Activated CD4-positive, alpha-beta memory T cell treated with anti-CD3 and anti-CD28 coated beads, Interleukin-2, amount 10 ng/mL, durations not matched to agents 7 days and 5 days (primary cell): ENCODE measurements at places on chromosomes 13 and 19. TPM values are rescaled to one million over a fixed set of nuclear protein-coding genes. Genes with fewer than 3 reads are reported as not detected.

Gene ZNF534
- not detected for total RNA-seq

Gene KLK14
- not detected for total RNA-seq

Gene FUT1
- total RNA-seq: 0.45 TPM

Gene ANGPTL8
- total RNA-seq: not detected

Gene ZFR2
- 0.28 TPM for total RNA-seq

Gene SOX21
- not detected for total RNA-seq

Gene PRODH2
- total RNA-seq: not detected

Gene EFNB2
- total RNA-seq: 0.13 TPM

- DNase-seq: no peak
Observed at GRCh38 chr13:59303433-59303832, 860.3 kb downstream of the DIAPH3 start.

DNA sequence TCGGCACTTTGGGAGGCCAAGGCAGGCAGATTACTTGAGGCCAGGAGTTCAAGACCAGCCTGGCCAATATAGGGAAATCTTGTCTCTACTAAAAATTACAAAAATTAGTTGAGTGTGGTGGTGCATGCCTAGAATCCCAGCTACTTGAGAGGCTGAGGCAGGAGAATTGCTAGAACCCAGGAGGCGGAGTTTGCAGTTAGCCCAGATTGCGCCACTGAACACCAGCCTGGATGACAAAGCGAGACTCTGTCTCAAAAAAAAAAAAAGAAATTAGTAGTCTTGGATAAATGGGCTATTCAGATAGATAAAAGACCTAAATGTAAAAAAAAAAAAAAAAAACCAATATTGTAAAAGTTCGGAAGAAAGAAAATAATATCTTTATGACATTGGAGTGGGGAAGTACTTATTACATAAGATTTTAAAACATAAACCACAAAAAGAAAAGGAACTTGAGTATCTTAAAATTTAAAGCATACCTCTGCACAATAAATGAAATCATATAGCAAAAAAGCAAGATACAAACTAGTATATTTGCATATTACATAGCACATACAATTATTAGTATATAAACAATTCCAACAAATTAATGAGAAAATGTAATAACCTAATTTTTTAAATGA is 26.7 kb upstream of the RNASEH2B start:
- DNase-seq: no peak

GRCh38 chr13:70253834-70254233 is 145.6 kb upstream of the KLHL1 start:
- no peak for DNase-seq

DNA sequence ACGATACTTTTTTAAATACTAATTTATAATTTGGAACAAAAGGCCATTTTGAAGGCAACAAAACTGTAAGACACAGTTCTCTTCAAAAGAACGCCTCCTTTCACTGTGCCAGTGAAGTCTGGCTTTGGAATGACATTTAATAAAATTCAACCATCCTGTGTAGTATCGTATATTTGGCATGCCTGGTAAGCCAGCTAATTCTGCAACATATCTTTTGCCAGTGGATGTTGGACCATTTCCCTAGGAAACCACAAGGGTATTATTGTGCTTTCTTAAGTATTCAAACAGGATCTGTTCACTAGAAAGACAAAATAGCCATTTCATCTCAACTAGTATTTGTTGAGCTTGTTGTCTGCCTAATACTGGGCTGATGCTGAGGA is 111.6 kb downstream of the RGCC start:
- DNase-seq: no peak

GRCh38 chr19:49814010-49814409 is 918 bp upstream of the FUZ start:
- no peak for DNase-seq

- DNase-seq: no peak
Observed at GRCh38 chr19:2443116-2443784, 13.5 kb downstream of the LMNB2 start.

GRCh38 chr13:24032252-24032651 is 128.3 kb upstream of the SPATA13 start:
- DNase-seq: no peak

DNA sequence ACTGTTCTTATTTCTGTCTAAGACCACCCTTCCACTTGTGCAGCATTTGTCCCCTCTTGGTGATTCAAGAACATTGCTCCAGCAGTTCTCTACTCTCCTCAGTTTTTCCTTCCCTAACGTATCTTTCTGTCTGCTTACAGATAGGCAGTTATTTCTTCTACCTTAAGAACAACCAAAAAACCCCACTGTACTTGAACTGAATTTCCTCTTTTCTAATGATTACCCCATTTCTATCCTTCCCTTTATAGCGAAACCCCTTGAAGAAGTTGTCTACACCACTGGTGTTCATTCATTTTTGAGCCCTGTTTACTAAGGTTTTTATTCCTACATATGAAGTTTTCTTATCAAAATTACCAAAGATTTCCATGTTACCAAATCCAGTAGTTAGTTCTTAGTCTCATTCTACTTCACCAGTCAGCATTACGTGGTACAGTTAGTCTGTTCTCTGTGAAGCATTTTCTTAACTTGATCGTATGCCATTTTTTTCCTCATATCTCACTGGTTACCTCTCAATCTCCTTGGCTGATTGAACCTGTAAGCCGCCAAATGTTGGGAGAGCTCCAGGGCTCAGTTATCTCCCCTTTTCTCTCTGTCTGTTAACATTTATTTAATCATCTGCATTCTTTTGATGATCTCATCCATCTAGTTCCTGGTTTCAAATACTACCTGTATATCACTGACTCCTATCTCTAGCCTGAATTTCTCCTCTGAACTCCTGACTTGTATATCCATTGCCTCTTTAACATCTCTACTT is 9.0 kb downstream of the LSM14A start:
- DNase-seq: no peak

GRCh38 chr13:46171217-46171616 is 10.8 kb downstream of the LCP1 start:
- DNase-seq: no peak

DNA sequence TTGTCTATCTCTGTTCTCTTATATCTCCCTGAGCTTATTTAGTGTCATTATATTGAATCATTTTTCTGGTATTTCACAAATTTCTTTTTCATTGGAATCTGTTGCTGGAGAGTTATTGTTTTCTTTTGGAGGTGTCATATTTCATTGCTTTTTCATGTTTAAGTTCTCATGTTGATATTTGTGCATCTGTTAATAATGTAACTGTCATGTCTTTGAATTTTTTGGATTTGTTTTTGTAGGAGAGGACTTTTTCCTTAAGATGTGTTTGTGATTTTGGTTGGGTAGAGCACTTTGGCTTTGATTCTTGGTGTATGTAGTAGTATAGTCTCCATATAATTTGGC is 64.0 kb downstream of the DNAJC3 start:
- no peak for DNase-seq

DNA sequence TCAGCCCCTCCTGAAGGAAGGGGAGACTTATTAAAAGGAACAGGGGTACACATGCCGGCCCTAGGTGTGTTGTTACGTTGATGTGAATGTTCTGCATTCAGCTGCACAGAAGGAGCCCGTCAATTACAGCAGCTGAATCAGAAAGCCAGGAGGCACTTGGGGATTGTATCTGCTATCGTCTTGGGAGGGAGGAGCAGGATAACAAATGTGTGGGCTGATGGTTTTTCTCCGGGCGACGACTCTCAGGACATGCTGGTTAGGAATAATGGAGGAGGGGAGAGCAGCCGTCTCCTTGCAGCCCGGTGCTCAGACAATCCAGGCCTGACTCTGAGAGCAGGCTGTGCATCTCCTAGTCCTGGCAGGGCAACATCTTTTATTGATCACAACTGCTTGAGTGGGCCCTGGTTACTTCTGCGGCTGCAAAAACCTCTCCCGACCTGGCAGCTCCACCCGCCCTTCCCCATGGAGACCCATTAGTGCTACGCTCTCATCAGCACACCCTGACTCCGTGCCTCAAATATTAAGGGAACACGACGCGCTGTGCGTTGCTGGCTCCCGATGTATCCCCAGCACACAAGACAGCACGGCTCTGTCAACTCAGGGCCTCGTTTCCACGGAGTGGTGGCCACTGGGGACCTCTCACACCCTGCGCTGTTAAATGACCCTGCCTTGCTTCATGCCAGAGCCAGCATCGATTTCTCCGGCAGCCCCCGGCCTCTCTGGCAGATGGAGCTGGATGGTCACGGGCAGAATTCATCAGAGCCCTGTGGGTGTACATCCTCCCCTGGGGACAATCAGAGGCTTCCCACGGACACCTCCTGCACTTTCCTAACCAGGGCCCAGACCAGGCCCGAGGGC is 25.3 kb downstream of the PEPD start:
- DNase-seq: no peak

DNA sequence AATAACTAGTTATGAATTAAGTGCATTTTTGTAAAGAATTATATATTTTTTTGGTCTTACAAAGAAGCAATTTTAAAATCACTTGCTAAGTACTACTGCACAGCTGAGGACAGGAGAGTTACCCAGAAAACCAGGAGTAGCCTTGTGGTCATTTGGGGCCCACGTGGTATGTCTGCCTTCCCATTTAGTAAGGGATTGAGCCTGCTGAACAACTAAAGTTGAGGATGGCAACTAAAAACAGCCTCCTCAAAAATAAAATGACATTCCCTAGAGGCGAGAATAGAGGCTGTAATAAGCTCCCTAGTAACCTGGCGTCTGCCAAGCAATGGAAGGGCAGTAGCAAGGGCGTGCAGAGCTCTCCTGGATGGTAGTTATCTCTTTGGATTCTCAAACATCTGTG is 36.3 kb downstream of the DOCK9 start:
- DNase-seq: no peak

DNA sequence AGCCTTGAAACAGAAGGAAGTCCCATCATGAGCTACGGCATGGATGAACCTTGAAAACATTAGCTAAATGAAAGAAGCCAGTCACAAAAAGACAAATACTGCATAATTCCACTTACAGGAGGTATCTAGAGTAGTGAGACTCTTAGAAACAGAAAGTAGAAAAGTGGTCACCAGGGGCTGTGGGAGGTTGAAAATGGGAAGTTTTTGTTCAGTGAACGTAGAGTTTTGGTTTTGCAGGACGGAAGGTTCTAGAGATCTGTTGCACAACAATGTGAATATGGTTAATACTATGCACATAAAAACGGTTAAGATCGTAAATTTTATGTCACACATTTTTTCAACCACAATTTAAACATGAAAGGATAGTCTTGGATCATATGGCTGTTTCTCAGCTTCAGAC is 11.9 kb upstream of the SLC10A2 start:
- DNase-seq: no peak

GRCh38 chr13:26541678-26542568 is 15.6 kb upstream of the WASF3 start:
- DNase-seq: no peak

DNA sequence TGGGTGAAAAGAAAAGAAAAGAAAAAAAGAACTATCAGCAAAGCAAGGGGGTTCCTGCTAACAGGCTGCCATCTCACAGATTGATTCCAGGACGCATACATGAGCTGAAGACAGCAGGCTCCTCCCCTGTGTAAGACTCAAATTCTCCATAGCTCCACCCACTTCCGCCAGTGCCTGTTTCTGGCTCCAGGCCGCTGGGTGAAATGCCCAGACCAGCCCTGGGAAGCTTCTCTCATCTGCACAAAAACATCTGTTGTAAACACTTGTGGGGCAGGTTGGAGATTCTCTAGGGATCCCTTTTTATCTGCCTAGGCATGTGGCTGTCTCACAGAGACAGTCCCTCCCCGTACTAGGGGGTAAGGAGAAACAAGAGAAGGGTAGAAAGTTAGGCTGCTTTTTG is 1054.4 kb upstream of the SPRY2 start:
- DNase-seq: no peak

DNA sequence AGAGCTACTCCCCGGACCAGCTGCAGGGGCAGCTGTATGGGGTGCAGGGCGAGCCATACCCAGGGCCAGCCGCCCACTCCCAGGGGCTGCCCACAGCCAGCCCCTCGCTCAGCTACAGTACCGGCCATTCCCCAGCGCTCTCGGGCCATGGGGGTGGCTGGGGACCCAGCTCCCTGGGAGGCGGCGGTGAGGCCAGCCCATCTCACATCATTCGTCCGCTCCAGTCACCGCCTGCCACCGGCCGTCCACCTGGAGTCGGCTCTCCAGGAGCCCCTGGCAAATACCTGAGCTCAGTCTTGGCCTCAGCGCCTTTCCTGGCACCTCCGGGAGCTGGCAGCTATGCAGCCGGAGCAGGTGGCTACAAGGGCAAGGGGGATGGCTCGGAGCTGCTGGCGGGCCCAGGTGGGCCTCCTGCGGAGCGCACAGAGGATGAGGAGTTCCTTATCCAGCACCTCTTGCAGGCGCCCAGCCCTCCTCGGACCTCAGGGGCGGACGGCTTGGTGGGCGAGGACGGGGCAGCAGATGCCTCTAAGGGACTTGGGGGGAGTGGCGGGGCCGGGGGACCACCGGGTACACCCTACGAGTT is 4.9 kb downstream of the PRR12 start:
- DNase-seq: no peak
